ENCODE measurements at places on chromosomes 11 and 22. TPM values are rescaled to one million over a fixed set of nuclear protein-coding genes. Genes with fewer than 3 reads are reported as not detected.

- no peaks in the 10 kb centered on the region for H3K36me3 ChIP-seq
- no peaks in the 10 kb centered on the region for H3K27me3 ChIP-seq
- H3K4me3 ChIP-seq = no peak overlapping the region
- H3K27ac ChIP-seq = no peak overlapping the region
These were observed 1.6 kb downstream of the PAX6 start for GRCh38 chr11:31809541-31809856.

DNA sequence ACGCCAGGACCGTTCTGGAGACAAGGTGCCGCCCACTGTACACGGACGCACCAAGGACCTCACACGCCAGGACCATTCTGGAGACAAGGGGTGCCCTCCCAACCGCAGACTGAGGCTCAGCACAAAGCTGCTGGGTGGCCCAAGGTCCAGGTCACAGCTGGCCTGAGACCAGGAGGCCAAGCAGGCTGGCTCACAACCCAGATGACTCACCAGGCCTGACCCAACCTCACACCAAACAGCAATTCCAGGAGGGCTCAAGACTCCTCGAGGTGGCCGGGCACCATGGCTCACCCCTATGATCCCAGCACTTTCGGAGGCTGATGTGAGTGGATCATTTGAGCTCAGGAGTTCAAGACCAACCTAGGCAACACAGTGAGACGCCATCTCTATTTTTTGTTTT lies 14.8 kb downstream of the BRD1 start:
- no peaks in the 10 kb centered on the region for H3K36me3 ChIP-seq
- H3K27ac ChIP-seq = no peak overlapping the region
- H3K4me3 ChIP-seq = no peak overlapping the region
- DNase-seq = no peak
- H3K4me1 ChIP-seq = peaks cover 21% of the 10 kb centered on the region

DNA sequence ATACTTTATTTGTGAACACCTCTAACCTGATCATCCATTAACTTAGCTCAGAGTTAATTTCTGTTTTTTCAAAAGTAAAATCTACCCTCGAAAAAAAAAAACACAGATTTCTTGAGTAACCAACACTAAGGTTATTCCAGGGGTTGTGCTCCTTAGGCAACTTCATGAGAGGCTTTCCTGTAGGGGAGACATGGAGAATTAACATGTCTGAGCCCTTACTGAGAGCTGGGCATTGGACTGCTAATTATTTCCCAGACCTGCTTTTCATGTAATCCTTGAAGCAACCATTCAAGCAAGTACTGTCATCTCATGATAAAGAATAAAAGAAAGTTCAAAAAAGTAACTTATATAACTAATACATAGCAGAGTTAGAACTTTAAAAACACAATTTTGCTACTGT lies 13.5 kb upstream of the UPB1 start:
- H3K4me3 ChIP-seq = no peak overlapping the region
- no peak for DNase-seq
- H3K27ac ChIP-seq = no peak overlapping the region
- no peaks in the 10 kb centered on the region for H3K4me1 ChIP-seq
- no peaks in the 10 kb centered on the region for H3K36me3 ChIP-seq

GRCh38 chr11:92384802-92385201 lies 160.2 kb downstream of the FAT3 start:
- H3K27me3 ChIP-seq = no peaks in the 10 kb centered on the region
- no peak overlapping the region for H3K4me3 ChIP-seq
- DNase-seq = no peak

- no peak overlapping the region for H3K4me3 ChIP-seq
- H3K4me1 ChIP-seq = peaks cover 23% of the 10 kb centered on the region
- no peak for DNase-seq
- no peak overlapping the region for H3K27ac ChIP-seq
- no peaks in the 10 kb centered on the region for H3K27me3 ChIP-seq
These were observed 18.2 kb downstream of the CELF1 start for GRCh38 chr11:47534704-47535251.

DNA sequence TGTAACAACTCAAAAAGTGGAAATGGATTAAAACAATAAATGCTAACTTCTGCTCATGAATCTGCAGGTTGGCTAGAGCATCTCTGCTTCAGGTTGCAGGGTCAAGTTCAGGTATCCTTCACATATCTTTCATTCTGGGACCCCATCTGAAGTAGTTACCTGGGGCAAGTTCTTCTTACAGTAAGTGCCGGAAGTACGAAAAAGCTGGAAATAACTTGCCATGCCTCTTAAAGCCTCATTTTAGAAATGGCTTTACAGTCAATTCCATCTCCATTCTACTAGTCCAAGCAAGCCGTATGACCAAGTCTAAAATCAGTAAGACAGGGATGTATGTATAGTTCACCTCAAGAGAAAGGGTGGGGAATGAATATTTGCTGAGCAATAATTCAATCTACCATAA lies 93.7 kb downstream of the FCHSD2 start:
- no peak overlapping the region for H3K27ac ChIP-seq
- no peak overlapping the region for H3K4me3 ChIP-seq
- H3K4me1 ChIP-seq = peaks cover 1% of the 10 kb centered on the region

GRCh38 chr22:31951194-31952093 lies 7.1 kb downstream of the YWHAH start:
- no peak for DNase-seq
- H3K4me1 ChIP-seq = peaks cover 15% of the 10 kb centered on the region
- H3K4me3 ChIP-seq = no peak overlapping the region

DNA sequence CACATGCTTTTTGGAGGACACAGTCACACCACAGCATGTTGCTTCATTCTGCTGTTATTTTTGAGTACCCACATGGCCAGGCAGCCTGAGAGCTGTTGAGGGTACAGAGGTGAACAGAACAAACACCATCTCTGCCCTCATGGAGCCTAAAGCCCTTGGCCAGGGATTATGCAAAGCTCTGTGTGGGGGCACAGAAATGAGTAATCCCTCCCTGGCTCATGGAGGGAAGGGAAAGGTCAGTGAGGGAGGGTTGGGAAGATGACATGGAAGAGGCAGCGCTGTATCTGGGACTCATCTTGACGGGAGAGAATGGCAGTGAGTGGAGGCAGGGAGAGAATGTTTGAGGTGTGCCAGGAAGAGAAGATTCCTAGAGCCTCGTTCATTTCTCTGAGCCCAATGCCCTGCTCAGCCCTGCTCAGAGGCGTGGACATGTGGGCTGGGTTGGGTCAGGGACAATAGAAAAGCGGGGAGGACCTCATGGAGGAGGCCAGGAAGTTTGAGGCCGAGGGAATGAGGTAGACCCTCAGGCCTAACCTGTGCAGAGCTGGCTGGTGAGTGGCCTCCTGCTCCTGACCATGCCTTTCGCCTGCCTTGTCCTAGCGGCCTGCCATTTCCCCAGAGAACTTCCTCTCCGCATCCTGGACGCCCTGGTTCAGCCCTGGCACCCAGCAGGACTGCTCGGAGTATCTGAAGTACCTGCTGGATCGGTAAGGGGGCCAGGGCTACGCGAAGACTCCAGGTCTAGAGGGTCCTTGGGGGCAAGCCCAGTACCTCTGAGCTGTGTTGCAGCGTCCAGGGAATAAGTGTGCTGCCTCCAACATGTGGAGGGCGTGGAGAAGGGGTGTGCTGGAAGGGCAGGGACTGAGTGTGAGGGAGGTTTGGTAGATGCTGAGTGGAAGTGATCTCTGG lies 19.8 kb downstream of the USP35 start:
- H3K27ac ChIP-seq = no peak overlapping the region
- no peak for DNase-seq
- no peaks in the 10 kb centered on the region for H3K36me3 ChIP-seq
- H3K27me3 ChIP-seq = no peaks in the 10 kb centered on the region

DNA sequence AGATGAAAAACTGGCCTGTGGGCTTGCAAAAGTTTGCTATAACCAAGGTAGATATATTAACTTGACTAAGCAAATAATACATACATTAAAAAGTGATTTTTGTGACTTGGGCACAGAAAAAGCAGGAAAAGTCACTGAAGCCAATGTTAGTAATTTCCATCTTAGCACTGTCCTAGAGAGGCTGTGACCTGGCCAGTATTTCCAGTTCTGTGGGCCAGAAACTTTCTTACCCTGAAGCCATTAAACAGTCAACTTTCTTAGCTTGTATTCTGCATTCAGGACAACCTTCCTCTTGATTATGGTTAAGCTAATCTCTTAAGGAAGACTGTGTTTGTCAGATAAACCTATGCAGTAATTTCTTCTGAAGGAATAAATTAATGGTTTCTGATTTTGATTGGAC lies 22.3 kb upstream of the SLC36A4 start:
- H3K27me3 ChIP-seq = no peaks in the 10 kb centered on the region
- H3K4me3 ChIP-seq = no peak overlapping the region
- no peaks in the 10 kb centered on the region for H3K4me1 ChIP-seq
- no peaks in the 10 kb centered on the region for H3K36me3 ChIP-seq
- DNase-seq = no peak
- no peak overlapping the region for H3K27ac ChIP-seq

DNA sequence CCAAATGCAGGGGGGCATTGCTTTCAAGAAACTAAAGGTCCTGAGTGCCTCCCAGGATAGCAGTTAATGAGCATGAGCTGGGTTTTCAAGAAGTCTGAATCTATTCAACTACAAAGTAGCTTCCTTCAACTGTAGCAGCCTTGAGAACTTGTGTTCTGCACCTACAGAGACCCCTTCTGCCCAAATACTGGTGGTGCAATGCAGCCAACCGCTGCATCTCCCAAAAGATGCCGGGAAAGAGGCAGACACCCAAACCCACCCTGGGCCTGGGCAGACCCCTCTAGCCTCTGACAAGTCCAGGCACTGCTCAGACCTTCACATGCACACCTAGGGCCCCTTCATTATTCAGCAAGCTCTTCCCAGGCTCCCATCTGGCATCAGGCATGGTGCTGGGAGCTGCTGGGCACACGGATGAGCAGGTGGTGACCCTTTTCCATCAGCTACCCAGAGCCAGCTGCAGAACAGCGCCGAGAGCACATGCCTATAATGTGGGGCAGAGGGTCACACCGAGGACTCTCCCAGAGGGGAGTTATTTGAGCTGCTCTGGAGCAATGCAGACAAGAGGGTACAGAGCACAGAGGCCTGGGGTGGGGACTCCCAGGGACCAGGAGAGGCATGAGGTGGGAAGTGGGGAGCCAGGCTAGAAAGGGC lies 44.9 kb upstream of the ETS1 start:
- H3K4me1 ChIP-seq = no peaks in the 10 kb centered on the region
- no peak overlapping the region for H3K27ac ChIP-seq
- DNase-seq = peak; percentile 62
- no peaks in the 10 kb centered on the region for H3K27me3 ChIP-seq
- H3K36me3 ChIP-seq = no peaks in the 10 kb centered on the region

DNA sequence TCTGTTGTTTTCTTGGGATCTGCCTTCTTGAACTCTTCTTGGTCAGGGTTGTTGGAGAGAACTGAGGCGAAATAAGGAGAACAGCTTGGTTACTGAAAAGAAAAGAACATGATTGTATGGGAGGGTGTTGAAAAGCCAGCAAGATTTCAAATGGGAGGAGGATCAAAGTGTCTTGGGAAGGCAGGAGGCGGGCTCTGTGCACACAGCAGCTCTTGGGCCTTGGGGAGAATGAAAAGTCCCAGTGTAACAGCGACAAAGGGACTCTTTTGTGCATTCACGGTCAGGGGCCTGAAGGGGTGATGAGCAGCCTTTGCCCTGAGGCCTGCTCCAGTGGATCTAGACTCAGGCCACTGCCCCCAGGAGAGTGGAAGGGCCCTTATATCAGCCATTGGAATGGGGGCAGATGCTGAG lies 135.4 kb downstream of the ADAMTS15 start:
- no peak overlapping the region for H3K4me3 ChIP-seq
- H3K36me3 ChIP-seq = no peaks in the 10 kb centered on the region
- DNase-seq = no peak

DNA sequence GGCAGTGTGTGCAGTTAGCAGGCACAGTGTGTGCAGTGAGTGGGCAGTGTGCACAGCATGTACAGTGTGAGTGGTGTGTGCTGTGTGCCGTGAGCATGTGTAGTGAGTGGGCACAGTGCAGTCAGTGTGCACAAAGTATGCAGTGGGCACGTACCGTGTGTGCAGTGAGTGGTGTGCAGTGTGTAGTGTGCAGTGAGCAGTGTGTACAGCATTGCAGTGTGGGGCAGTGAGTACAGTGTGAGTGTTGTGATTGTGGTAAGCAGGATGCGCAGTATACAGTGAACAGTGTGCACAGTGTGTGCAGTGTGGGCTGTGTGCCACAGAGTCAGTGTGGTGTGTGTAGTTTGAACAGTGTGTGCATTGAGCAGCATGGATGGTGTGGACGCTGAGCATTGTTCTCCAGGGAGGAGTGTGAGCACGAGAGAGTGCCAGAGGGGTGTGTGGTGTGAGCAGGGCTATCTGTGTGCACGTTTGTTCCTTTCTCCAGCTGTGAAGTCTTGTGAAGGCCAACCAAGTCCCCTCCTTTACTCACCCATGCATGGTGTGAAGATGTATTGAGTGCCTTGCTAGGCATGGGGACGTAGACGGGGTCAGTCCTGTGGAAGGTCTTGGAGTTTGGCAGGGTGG lies 3.0 kb downstream of the SHANK3 start:
- peaks cover 4% of the 10 kb centered on the region for H3K4me1 ChIP-seq
- H3K27me3 ChIP-seq = no peaks in the 10 kb centered on the region
- H3K27ac ChIP-seq = no peak overlapping the region
- DNase-seq = no peak

- no peak overlapping the region for H3K4me3 ChIP-seq
- no peaks in the 10 kb centered on the region for H3K27me3 ChIP-seq
- no peaks in the 10 kb centered on the region for H3K36me3 ChIP-seq
- DNase-seq = no peak
- peaks cover 3% of the 10 kb centered on the region for H3K4me1 ChIP-seq
These were observed 32.1 kb downstream of the APOL5 start for GRCh38 chr22:35749808-35750207.

- no peaks in the 10 kb centered on the region for H3K36me3 ChIP-seq
- no peak overlapping the region for H3K4me3 ChIP-seq
- no peak overlapping the region for H3K27ac ChIP-seq
- peaks cover 1% of the 10 kb centered on the region for H3K4me1 ChIP-seq
- DNase-seq = no peak
- H3K27me3 ChIP-seq = no peaks in the 10 kb centered on the region
These were observed 28.7 kb downstream of the UPB1 start for GRCh38 chr22:24523873-24524272.

DNA sequence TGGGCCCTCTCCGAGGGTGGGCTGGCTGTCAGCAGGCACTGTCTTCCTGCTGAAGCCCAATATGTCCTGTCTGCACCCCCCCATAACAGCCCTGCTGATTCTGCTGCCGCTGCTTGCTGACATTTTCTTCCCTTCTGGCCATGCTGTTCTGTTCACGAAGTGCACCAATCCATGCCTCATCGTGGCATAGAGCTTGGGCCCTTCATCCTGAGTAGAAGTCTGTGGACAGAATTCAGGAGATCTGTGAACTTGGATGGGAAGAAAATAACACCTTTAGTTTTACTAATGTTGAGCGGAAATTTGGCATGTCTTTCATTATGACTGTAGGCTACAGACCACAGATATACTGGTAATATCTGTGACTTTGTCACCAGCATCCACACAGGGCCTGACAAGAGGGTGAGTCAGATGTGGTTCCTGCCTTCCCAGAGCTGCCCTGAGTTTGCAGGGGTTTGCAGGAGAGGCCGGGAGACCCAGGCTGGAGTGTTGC lies 14.1 kb upstream of the KIAA0930 start:
- DNase-seq = no peak
- H3K27ac ChIP-seq = no peak overlapping the region
- H3K27me3 ChIP-seq = no peaks in the 10 kb centered on the region
- H3K4me3 ChIP-seq = no peak overlapping the region
- no peaks in the 10 kb centered on the region for H3K4me1 ChIP-seq
- H3K36me3 ChIP-seq = no peaks in the 10 kb centered on the region

GRCh38 chr11:128328955-128329551 lies 258.3 kb downstream of the ETS1 start:
- no peaks in the 10 kb centered on the region for H3K27me3 ChIP-seq
- no peak overlapping the region for H3K4me3 ChIP-seq
- H3K4me1 ChIP-seq = no peaks in the 10 kb centered on the region
- no peak overlapping the region for H3K27ac ChIP-seq

The BATF2 gene
- 3.4 TPM for total RNA-seq

The RIC3 gene
- 31.1 TPM for total RNA-seq

The A4GALT gene
- 11.7 TPM for total RNA-seq

The POU2AF3 gene
- 2.1 TPM for total RNA-seq

The RAB39A gene
- 0.92 TPM for total RNA-seq

The SUSD2 gene
- 3.7 TPM for total RNA-seq
